Pericardium fibroblast (primary cell): ENCODE measurements at places on chromosomes 4 and X. TPM values are rescaled to one million over a fixed set of nuclear protein-coding genes. Genes with fewer than 3 reads are reported as not detected.

SPIN2A gene
- 0.09 and 1.4 TPM in 2 replicates for total RNA-seq

STBD1 gene
- 0.94 and 4.6 TPM in 2 replicates for total RNA-seq

ENPEP gene
- total RNA-seq: 0.43 and 2.7 TPM in 2 replicates

SMIM20 gene
- 36.5 and 40.7 TPM in 2 replicates for total RNA-seq

PNCK gene
- 0.09 and 0.35 TPM in 2 replicates for total RNA-seq

ANK2 gene
- total RNA-seq: 30.0 and 37.6 TPM in 2 replicates

PLP1 gene
- 2.5 and 5.8 TPM in 2 replicates for total RNA-seq

PPA2 gene
- total RNA-seq: 61.4 and 72.6 TPM in 2 replicates

DEFB131A gene
- total RNA-seq: not detected in 2 replicates

NXF2 gene
- not detected in 2 replicates for total RNA-seq

KIF4A gene
- total RNA-seq: 0.35 and 1.5 TPM in 2 replicates

PCDH10 gene
- total RNA-seq: 1.4 and 1.5 TPM in 2 replicates

N4BP2 gene
- total RNA-seq: 4.0 and 7.4 TPM in 2 replicates

EGFL6 gene
- 0.82 TPM in 1 of 2 replicates, not detected in the other for total RNA-seq

ADH7 gene
- total RNA-seq: not detected in 2 replicates

TBCK gene
- 24.3 and 25.1 TPM in 2 replicates for total RNA-seq

GAGE13 gene
- total RNA-seq: not detected in 2 replicates
